Upper lobe of right lung (tissue), 1 donor: ENCODE measurements at places on chromosomes 16 and 17.
A peak's percentile ranks its signal among the peaks of the same experiment; 100 is the strongest.

DNA sequence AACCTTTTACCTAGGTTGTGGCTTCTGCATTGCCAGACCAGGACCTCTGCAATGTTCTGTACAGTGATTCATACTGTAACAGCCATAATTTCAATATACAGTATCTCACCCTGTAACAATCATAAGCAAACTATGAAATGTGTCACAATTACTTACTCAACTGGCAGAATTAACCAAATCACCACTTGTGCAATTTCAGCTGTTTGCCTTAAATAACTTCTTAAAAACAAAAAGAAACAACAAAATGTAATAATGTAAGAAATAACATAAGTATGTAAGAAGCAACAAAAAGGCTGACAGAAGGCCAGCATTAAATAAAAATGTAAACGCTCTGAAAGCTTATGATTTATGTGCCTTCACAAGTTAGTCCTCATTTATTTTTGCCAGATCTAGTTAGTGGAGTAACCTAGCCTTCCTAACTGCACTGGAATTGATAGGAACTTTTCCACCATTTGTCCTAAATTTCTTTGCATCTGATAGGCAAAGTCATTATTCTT lies 96.9 kb downstream of the SKAP1 start:
- no peak for DNase-seq

DNA sequence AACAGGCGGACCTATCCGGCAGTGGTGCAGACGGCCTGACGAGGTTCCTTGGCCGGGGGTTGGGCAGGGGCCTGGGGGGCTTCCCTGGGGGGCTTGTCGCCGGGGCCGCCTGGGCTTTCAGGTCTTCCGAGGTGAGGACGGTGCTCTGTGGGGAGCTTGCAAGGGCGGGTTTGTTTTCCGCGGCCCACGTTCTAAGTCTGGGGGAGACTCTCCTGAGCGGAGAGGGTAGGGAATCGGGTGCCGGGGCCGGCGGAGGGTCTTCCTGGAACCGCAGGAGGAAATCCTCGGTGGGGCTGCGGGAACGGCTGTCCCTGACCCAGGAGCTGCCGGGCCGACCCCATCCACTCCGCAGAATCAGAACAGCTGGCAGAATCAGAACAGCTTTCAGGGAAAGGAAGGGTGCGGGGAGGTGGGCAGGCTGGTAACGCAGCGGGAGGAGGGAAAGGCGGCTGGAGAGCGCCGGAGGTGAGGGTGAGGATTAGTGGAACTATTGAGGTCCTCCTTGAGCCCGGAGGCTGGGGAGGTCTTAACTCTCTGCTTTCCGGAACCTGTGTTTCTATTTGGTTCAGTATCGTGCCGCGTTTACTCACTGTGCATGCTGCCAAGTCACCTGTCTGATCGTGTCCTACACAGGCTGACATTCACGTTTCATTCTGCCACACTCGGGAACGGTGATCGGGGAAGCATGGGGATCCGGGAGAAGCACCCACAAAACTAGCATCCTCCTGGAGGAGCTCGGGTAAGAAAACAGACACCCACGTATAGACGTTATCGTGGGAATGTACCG lies 28.9 kb downstream of the CPSF4L start:
- DNase-seq = peak; percentile 75

- no peak for DNase-seq
These were observed 791 bp upstream of the ZNF629 start for GRCh38 chr16:30787613-30788378.

DNA sequence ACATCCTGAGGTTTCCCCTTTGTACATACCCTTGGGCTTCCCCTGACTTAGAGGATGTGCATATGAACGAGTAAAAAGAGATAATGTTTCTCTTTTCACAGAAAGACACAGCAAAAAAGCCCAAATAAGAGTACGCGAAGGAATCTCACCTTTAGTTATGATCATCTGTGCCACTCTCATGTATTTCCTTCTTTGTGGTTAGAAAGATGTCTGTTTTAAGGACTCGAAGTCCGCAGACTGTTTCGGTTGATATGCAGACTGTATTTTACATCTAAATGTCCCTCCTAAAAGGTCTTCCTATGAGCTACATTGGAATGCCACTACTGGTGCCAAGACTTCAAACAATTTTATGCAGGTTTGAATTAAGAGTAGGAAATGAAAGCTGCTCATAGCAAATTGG lies 102.3 kb upstream of the GOT2 start:
- no peak for DNase-seq

DNA sequence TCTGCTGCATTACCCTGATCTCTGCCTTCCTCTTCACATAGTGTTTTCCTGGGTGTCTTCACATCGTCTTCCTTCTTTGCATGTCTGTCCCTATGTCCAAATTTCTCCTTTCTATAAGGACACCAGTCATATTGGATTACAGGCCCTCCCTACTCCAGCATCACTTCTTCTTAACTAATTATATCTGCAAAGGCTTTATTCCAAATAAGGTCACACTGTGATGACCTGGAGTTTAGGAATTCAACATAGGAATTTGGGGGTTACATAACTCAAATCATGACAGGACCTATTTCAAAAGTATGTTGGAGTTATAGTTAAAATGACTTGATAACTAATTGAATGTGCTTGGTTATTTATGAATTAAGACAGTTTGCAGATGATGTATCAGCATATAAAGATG lies 490.5 kb upstream of the ERCC4 start:
- no peak for DNase-seq

DNA sequence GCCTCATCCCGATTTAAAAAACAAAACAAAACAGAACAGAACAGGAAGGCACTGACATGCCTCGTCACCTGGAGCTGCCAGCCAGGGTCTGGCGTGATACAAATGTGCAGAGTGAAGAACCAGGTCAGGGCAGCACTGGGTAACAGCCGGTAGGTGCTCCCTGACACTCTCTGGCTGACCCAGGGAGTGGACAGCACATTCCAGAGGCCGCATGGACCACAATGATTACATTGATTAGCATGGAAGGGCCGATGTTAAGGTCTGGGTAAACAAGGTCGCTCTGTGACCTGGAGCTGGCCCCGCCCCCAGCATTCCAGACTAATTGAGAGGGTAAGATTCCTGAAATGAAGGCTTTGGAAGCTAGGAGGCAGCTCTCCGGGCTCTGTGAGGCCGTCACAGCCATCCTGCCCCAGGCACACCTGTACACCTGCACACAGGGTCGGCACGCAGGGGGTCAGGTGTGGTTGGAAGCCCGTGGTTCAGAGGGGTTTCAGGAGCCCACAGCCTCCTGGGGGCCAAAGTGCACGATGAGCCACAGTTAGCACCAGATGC lies 21.4 kb downstream of the PIEZO1 start:
- peak; percentile 82 for DNase-seq

DNA sequence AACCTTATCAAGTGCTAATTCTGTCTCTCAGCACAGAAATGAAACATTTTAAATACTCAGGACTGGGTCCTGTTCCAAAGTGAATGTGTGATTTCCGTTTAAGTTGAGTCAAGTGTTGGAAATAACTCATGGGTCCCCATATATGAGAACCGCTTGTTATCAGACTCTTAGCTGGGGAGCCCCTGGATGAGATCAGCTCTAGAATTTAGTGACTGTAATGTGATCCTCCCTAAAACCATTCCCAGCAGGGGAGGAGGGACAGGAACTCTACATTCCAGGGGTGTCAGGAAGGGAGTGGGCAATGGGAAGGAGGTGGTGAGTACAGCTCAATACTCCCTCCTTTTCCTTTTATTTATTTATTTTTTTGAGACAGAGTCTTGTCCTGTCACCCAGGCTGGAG lies 37.5 kb downstream of the OTOA start:
- no peak for DNase-seq

DNA sequence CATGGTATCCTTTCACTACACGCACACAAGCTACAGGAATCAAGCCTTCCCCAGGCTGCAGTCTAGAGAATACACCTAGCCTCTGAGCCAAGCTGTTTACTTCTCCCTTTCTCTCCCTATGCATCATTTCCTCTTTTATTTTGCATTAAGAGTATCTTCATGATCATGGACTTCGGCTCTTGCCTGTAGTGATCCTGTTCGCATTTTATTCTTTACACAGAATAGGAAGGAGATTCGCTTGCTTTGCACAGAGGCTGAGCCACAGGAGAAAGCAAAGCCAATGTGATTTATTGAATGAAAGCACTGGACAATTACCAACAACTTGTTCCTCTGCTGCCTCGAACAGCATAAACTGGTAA lies 172.7 kb downstream of the ANKFN1 start:
- DNase-seq = no peak

- peak; percentile 69 for DNase-seq
These were observed 546 bp upstream of the NDUFB10 start for GRCh38 chr16:1958715-1959268.

DNA sequence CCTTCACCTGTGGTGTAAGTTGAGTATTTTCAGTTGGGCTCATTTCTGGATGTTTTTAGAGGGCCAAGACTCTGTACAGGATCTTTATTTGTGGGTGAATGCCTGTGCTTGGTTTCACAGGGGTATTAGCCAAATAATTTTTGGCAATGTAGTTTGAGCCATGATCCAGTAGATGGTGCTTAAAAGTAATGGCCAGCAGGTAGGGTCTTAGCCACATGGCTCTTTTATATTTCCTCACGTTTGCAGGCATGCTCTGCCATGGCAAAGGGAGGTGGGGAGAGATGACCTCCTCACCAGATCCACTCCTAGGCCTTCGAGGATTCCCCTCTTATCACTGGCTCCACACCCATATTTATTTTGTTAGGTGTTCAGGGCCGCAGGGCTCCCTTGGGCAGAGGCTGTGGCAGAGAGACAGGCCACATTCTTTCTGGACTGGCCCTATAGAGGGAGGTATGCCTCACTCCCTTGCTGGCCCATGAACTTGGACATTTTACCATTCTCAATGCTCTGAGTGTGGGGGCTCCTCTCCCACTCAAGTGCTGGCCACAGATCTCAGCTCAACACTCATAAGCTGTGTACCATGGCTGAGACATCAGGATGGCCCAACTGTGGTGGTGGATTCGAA lies 417.1 kb downstream of the XYLT1 start:
- DNase-seq = no peak

GRCh38 chr17:52537421-52537820 lies 378.9 kb upstream of the CA10 start:
- no peak for DNase-seq

- DNase-seq = no peak
These were observed 103.3 kb downstream of the ABCC6 start for GRCh38 chr16:16120044-16120381.

GRCh38 chr17:2777242-2777867 lies 18.9 kb upstream of the RAP1GAP2 start:
- no peak for DNase-seq

GRCh38 chr17:64531955-64532371 lies 25.2 kb downstream of the CEP95 start:
- no peak for DNase-seq

GRCh38 chr17:47180337-47180736 lies 8.8 kb downstream of the CDC27 start:
- no peak for DNase-seq

DNA sequence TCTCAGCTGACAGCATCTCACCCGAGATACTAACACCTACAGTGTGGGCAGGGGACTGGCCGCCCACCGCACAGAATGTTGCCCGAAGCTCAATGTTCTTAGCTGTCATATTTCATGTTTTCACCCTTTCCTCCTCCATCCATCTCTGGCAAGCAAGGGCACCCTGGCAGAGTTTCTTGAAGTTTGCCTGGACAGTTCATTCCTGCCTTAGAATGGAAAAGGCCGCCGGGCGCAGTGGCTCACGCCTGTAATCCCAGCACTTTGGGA lies 37.6 kb upstream of the TEX2 start:
- DNase-seq = no peak

- no peak for DNase-seq
These were observed 553.3 kb upstream of the CDH11 start for GRCh38 chr16:65675161-65675560.

DNA sequence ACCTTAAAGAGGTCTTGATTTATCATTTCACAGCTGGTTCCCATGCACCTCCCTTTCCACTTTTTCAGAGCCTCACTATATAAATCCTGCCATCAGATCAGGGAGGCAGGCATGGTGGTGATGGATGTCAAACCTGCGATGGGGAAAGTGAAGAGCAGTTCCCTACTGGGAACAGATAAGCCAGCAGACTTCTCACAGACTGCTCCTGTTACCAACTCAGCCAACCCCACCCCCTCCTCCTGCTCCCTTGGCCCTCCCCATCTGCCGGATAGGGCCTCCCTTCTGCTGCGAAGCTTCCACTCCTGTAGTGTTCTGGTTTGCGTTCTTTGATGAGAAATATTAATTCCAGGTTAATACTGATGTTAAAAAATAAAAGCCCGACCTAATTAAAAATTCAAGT lies 232.1 kb downstream of the STX8 start:
- no peak for DNase-seq

DNA sequence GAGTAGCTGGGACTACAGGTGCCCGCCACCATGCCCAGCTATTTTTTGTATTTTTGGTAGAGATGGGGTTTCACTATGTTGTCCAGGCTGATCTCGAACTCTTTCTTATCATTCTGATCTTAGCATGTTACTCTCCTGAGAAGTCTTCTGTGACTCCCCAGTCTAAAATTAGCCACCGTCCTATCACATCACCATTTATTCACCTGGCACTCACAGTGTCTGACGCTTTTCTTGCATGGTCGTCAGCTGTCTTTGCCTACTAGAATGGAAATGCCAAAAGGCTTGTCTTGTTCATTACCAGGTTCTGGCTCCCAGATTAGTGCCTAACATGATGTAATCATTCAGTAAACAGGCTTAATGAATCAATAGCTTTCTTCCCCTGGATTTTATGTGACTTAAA lies 23.8 kb downstream of the TOM1L1 start:
- DNase-seq = no peak

GRCh38 chr17:49101054-49101534 lies 31.5 kb upstream of the B4GALNT2 start:
- DNase-seq = no peak

DNA sequence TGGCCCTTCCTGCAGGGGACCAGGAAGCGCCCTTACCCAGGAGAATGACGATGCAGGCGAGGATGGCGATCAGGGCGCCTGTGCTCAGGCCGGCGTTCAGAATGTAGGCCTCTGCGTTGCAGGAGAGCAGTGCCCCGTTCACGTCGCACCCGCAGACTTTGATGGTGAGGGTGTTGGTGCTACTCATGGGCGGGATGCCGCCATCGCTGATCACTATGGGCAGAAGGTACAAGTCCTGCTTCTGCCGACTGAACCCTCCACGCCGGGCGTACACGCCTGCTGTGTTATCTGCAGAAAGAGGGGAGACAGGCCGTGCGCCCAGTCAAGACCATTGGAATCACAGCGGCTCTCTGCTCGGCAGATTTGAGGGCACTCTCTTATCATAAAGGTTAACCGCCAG lies 171.1 kb downstream of the CDH11 start:
- no peak for DNase-seq

DNA sequence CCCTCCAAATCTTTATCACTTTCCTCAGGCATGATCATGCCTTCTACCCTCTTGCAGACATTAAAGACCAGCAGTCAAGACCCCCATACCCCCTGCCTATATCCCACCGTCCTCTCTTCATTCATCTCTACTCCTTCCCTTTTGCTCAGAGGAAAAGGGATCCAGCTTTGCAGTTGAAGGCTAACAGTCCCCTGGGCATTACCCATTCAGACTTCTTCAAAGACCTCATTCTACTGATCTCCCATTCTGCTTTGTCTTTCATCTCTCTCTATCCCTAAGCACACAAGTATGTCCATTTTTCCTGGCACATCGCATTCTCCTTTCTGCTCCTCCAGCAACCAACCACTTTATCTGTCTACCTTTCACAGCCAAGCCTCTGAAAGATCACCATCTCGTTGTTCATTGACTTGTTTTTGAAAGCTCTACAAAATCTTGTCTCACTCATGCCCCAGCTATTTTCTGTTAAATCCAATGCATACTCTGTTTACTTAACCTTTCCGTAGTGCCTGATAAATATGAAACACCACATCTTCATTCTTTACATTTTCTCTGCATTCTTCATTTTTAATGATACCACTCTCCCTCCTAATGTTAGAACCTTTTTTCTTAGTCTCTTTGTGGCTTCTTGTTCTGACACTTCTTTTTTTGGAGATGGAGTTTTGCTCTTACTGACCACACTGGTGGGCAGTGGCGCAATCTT lies 14.1 kb upstream of the LCMT1 start:
- DNase-seq = no peak
